ENCODE measurements at places on chromosomes 13 and 19. TPM values are rescaled to one million over a fixed set of nuclear protein-coding genes. Genes with fewer than 3 reads are reported as not detected.
A peak's percentile ranks its signal among the peaks of the same experiment; 100 is the strongest.

Gene PTGIR
- 7.2 TPM for total RNA-seq

Gene PLEKHF1
- 9.1 TPM for total RNA-seq

Gene PRODH2
- not detected for total RNA-seq

DNA sequence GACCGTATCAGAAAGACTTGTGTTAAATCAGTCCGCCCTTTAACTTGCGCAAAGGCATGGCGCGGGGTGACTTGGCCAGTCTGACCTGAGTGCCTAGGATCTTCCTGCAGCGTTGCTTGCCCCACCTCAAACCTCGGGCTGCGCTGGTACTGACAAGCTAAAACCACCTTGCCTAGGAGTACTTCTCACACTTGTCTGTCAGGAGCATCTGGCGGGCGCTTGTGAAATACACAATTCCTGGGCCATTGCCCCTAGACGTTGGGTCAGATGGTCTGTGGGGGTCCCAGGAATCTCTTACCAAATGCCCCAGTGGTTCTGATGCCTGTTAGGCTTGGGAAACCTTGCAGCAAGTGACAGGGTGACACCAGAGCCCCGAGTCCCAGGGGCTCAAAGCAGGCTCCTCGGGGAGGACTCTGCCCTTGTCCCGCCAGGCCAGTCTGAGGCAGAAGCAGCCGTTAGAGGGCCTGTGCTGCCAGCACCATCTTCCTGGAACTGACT, 12.9 kb downstream of the CEBPG start:
- peak; percentile 77 for DNase-seq

GRCh38 chr13:94860981-94861407, 148.6 kb upstream of the SOX21 start:
- no peak for DNase-seq
